A549 treated with Mapracorat at 1 μM for 4 hours (cell line): ENCODE measurements at places on chromosomes 5 and 9. TPM values are rescaled to one million over a fixed set of nuclear protein-coding genes. Genes with fewer than 3 reads are reported as not detected.

IRX2 gene
- total RNA-seq: 1.3 to 2.2 TPM (median 2.0 TPM) in 5 replicates

GABRG2 gene
- not detected in 5 replicates for total RNA-seq

NR6A1 gene
- total RNA-seq: 1.5 to 2.1 TPM (median 1.8 TPM) in 5 replicates

C8G gene
- 0.42 to 3.2 TPM (median 0.76 TPM) in 5 replicates for total RNA-seq

IPO11 gene
- total RNA-seq: 15.1 to 17.8 TPM (median 15.9 TPM) in 5 replicates

KIAA0825 gene
- 0.29 to 0.66 TPM (median 0.62 TPM) in 5 replicates for total RNA-seq

FRMD3 gene
- 4.2 to 6.5 TPM (median 4.4 TPM) in 5 replicates for total RNA-seq

DYNC2I2 gene
- 97.2 to 146 TPM (median 137 TPM) in 5 replicates for total RNA-seq

STC2 gene
- 35.0 to 46.9 TPM (median 41.3 TPM) in 5 replicates for total RNA-seq

PITX1 gene
- 18.7 to 34.0 TPM (median 30.8 TPM) in 5 replicates for total RNA-seq

KCNV2 gene
- not detected in 5 replicates for total RNA-seq

IL13 gene
- total RNA-seq: 0.11 to 0.14 TPM in 2 of 5 replicates, not detected in the others

REXO4 gene
- 29.6 to 38.4 TPM (median 33.0 TPM) in 5 replicates for total RNA-seq

ZFYVE16 gene
- total RNA-seq: 11.8 to 17.3 TPM (median 15.7 TPM) in 5 replicates

SPATA31E1 gene
- total RNA-seq: not detected in 5 replicates

TEK gene
- total RNA-seq: 0.05 to 0.16 TPM (median 0.13 TPM) in 5 replicates

DAB2IP gene
- total RNA-seq: 11.3 to 15.3 TPM (median 11.9 TPM) in 5 replicates

NUDCD2 gene
- total RNA-seq: 33.3 to 34.8 TPM (median 33.9 TPM) in 5 replicates

ORM1 gene
- total RNA-seq: not detected in 5 replicates

QRFP gene
- not detected in 5 replicates for total RNA-seq

SMIM33 gene
- total RNA-seq: not detected in 5 replicates

GOLM1 gene
- total RNA-seq: 106 to 117 TPM (median 110 TPM) in 5 replicates

ZMAT2 gene
- 80.7 to 116 TPM (median 88.0 TPM) in 5 replicates for total RNA-seq

NDOR1 gene
- 9.8 to 19.3 TPM (median 16.4 TPM) in 5 replicates for total RNA-seq

LCN1 gene
- not detected in 5 replicates for total RNA-seq

NAIF1 gene
- 4.9 to 8.3 TPM (median 6.4 TPM) in 5 replicates for total RNA-seq

BSPRY gene
- total RNA-seq: 0.15 TPM in 1 of 5 replicates, not detected in the others
